ENCODE measurements at places on chromosomes 11 and 22.

GRCh38 chr11:131644204-131644795 is 273.9 kb downstream of the NTM start:
- no peak for DNase-seq

GRCh38 chr11:115974703-115975102 is 470.5 kb upstream of the CADM1 start:
- no peak for DNase-seq

- DNase-seq = no peak
Measured at GRCh38 chr22:35509451-35509850, 31.2 kb upstream of the RASD2 start.

- DNase-seq = no peak
Measured at GRCh38 chr11:28910926-28911325, 802.7 kb downstream of the METTL15 start.

DNA sequence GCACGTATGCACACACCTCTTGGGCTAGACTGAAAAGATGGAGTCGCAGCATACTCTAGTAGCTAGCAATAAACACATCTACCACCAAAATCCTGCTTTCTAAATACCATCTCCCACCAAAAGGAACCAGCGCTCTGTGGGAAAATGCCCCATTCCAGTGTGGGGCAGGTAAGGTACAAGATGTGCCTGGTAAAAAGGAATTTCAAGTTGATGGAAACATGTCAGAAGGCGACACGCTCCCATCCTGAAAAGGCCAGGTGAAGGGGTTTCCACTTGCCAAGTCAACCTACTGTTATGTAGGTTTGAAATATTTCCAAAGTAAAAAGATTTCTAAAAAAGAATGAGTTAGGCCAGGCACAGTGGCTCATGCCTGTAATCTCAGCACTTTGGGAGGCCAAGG is 8.8 kb downstream of the DGCR2 start:
- DNase-seq = no peak

- DNase-seq = peak; percentile 59
Measured at GRCh38 chr11:11843211-11843621, 1.4 kb downstream of the USP47 start.

GRCh38 chr11:114285599-114285998 is 10.6 kb upstream of the NNMT start:
- DNase-seq = no peak

- DNase-seq = peak; percentile 19
Measured at GRCh38 chr11:104946907-104947306, 21.5 kb downstream of the CASP4 start.

DNA sequence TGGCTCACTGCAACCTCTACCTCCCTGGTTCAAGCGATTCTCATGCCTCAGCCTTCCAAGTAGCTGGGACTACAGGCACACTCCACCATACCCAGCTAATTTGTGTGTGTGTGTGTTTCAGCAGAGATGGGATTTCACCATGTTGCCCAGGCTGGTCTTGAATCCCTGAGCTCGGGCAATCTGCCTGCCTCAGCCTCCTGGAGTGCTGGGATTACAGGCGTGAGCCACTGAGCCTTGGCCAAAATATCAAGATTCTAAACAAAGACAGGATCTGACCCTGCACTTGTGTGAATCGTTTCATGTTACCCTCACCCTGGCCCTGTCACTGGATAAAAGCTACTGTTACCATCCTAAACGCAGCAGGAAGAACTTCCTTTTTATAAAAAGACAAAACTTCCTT is 15.6 kb upstream of the THY1 start:
- DNase-seq = no peak

DNA sequence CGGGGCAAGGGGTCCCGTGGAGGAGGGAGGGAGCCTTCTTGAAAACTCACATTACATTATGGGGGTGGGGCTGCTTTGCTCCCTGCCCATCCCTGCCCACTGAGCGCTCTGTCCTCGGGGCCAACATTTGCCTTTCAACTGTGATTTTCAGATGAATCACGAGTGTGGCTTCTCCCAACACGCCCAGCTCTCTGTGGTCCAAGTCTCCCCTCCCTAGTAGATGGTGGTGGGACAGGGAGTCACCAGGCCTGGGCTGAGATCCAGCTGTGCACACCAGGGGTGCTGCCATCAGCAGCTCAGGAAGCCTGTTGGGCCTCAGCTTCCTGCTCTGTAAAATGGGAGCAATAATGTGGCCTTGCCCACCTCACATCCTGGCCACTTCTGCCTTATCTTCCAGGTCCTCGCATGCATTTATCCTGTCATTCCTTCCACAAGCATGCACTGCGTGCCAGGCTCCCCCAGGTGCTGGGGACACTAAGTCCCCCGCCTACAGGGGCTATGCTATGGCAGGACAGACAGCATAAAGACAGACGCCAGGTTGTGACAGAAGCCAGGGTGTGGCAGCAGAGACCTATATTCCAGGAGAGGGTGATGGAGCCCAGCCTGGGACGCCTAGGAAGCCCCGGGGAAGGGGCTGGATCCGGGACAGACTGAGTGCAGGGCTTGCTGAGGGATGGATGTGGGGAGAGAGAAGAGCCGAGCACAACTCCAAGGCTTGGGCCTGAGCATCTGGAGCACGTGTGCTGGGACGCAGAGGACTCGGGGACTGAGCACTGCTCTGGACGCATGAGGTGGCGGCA is 30.5 kb downstream of the NFAM1 start:
- DNase-seq = no peak

DNA sequence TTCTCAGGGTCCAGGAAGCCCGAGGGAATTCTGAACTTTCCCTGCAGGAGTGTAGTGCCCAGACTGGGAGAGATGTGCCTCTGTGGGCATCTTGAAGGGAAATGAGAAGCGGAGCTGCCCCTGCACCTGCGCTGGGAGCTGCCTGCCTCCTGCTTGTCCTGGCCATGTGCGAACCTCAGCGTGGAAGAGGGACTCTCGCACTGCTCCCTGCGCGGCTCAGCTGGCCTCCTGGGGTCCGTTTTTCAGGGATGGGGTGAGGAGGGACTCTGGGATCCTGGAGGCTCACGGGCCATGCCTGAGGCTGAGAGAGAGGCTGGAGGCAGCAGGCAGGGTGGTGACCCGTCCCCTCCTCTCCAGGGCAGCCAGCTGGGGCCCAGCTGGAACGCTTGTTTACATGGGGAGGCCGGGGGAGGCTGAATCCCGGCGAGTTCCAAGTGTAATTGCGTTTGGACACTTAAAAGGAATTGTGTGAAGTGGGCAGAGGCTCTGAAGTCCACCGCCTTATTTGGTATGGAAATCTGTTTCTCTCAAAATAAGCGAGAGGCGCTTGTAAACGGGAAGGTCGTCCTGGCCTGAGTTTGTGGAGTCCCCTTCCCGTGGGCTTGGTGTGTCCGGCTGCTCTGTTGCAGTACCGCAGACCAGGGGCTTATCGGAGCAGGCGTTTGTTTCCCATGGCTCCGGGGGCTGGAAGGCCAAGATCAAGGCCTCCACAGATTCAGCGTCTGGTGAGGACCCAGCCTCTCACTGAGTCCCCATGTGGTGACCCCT is 1.2 kb upstream of the MRGPRF start:
- no peak for DNase-seq

GRCh38 chr11:105070306-105070705 is 25.2 kb upstream of the CARD16 start:
- no peak for DNase-seq

DNA sequence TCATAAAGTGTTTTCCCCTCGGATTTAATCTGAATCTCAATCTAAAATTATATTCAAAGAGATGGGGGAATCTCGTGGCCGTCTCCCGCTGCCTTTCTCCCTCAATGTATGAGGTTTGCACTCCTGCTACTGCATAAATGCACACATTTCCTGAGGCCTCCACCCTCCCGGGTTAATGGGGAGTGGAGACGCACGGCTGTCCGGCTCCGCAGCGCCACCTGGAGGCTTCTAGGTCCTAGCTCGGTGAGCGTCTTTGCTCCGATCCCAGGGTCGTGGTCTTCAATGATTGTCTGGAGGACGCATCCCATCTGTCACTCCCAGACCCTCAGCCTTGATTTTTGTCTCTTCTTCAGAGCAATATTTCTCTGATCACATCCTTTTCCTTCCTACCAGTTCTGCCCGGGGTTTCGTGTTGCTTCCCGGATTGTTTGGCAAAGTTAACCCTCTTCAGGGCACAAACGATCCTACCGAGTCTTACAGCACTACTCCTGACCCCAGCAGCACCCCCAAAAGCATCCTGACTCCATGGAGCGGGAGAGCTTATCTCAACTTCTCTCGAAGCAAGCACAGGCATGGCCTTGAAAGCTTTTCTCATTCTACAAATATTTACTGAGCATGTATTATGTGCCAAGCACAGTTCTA is at the start of gene LMO1:
Gene LMO1, minus strand, starts transcription at position 110 of the 642 bp plus-strand sequence. CDS start 516 bp downstream, outside the sequence.
- peak; percentile 85 for DNase-seq

GRCh38 chr11:117483372-117483771 is 155.7 kb downstream of the CEP164 start:
- no peak for DNase-seq

GRCh38 chr22:41909310-41910049 is 5.4 kb downstream of the SHISA8 start:
- peak; percentile 12 for DNase-seq

GRCh38 chr11:10990637-10991193 is 132.9 kb upstream of the ZBED5 start:
- DNase-seq = no peak

DNA sequence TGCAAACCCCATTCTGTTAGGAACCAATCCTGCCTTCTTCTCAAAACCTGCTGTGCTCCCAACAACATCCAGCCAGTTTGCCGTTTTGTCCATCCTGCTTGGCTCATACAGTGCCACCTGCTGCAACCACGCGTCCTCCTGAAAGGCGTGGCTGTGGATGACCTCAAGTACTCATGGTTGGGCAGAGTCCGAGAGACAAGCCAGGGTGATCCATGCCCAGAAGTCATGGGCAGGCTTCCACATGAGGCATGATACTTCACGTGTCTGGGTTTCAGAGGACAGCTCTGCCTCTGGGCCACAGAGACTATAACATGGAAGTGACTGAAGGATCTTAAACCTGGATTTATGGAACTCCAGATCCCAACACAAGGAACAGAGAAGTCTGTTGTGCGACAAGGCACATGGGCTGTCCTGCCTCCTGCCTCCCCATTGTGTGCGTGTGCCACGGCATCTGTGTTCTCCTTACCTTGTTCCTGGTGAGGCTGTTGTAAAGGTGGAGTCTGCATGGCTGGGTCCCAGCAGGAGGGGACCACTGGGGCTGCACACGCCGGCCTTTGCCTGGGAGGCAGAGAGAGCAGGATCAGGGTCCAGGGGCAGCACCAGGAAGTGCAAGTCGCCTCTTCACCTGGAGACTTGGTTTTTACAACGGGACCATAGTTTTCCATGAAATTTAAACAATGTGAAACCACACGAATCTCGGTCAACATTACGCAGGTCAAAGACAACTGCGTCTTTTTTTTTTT is 15.4 kb downstream of the CARS1 start:
- DNase-seq = no peak

DNA sequence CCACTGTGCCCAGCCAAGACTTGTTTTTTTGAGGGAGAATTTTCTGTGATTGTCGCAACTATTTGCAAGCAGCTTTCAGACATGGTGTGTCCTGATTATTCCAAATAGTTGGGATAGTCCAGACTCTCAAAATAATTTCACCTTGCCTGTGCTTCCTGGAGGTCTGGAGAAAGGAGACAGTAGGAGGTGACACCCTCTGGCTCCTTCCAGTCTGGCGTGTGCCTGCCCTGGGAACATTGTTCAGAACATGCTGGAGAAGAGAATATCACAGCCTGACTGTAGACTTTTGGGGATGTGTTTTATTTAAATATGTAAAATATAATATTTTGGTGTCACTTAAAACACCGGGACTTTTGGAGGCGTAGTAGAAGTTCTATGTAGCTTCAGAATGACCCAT is 14.9 kb downstream of the ZNRF3 start:
- DNase-seq = no peak

GRCh38 chr11:134355656-134356055 is 23.9 kb downstream of the GLB1L2 start:
- DNase-seq = no peak

DNA sequence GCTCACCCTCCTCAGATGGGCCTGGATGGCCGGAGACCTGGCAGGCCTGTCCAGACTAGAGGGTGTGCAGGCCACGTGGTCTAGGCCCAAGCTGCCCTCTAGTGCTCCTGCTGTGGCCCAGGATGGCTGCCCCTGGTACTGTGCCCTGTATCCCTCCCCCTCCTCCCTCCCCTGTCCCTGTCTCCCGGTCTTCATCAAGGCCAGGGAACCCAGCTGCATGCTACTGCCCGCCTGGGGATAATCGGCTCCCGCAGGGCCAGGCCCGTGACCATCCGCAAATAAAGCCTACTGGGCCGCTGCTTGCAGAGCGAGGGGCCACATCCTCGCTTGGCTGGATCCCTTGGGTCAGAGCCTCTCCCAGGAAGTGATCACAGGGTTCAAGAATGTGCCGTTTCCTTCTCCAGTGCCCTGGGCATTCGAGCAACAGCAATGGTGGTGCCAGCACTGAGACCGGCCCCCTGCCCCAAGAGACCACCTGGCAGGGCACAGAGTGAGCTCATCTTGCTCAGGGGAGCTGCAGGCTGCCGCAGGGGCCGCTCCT is 51.1 kb downstream of the WNT7B start:
- no peak for DNase-seq

GRCh38 chr11:34870548-34871196 is 45.5 kb downstream of the APIP start:
- DNase-seq = no peak

GRCh38 chr11:31805037-31805628 is 6.0 kb downstream of the PAX6 start:
- DNase-seq = no peak

DNA sequence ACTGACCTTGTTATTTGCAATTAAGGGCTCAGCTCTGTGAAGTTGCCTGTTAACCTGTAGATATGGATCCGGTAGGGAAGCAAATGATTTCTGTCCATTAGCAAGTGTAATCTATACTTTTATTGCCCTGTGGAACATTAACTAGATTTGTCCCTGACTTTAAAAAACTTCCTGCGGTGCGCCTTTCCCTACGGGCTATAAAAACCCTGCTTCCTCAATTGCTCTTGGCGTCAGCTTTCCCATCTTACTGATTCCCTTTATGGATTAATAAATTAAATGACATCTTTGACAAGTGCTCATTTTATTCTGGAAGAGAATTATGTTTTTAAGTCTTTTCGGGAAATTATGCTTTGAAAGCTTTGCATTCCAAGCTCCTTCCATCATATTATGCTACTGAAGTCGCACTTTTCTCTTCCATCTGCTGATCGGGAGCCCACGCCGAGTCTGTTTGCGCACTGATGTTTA is 18.3 kb upstream of the CLMP start:
- DNase-seq = no peak

- no peak for DNase-seq
Measured at GRCh38 chr22:25922141-25922540, 180.2 kb downstream of the MYO18B start.

DNA sequence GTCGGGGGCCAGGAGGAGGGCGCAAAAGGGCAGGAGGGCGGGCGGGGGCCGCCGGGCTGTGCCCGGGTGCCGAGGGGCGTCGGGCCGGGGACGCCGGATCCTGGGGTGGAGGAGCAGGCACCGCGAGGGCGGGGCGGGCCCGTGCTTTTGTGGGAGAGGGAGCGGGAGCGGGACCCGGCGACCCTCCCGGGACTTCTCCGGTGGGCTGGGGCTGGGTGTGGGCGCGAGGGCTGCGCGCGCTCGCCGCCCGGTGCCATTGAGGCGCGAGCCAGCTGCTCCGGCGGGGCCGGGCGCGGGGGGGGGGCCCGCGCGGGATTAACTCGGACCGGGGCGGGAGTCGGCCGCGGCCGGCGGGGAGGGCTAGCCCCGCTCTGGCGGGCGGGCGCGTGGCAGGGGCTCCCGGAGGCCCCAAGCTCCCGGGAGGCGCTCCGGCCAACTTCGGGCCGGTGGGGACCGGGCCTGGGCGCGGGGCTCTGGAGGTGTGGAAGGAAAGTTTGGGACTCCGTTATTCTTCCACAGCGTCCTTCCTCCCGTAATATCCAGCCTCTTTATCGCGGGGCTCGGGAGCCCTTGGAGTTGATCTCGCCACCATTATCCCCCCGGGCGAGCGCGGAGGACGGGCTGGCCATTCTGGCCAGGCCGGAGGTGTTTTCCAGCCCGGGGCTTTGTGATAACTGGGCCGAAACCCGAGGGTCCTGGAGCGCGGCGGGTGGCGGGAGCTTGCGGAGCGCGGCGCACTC is 936 bp downstream of the CECR2 start:
- no peak for DNase-seq
